Frontal cortex (tissue), 4 donors: ENCODE measurements at places on chromosomes 6 and 20. TPM values are rescaled to one million over a fixed set of nuclear protein-coding genes. Genes with fewer than 3 reads are reported as not detected.

Gene ZSCAN23
- 11.0 TPM for total RNA-seq

Gene MSH5
- total RNA-seq = 2.9 TPM

Gene NR2E1
- total RNA-seq = 6.1 TPM

Gene KCNQ5
- total RNA-seq = 12.6 TPM

Gene TGM2
- 3.3 TPM for total RNA-seq

Gene BACH2
- 48.9 TPM for total RNA-seq

Gene OR12D3
- total RNA-seq = not detected

Gene DYNLT2
- total RNA-seq = 2.0 TPM

Gene BTNL2
- total RNA-seq = not detected

Gene SLC17A1
- total RNA-seq = not detected

Gene ZFAND3
- 21.2 TPM for total RNA-seq

Gene ETV7
- total RNA-seq = not detected

Gene BPIFA2
- total RNA-seq = not detected

Gene TRAPPC3L
- total RNA-seq = under 0.01 TPM

Gene SOX18
- total RNA-seq = 0.41 TPM

Gene RAB44
- total RNA-seq = not detected

Gene PGC
- under 0.01 TPM for total RNA-seq

Gene HLA-DOB
- total RNA-seq = not detected

Gene ROMO1
- total RNA-seq = 86.4 TPM

Gene BICRAL
- total RNA-seq = 23.2 TPM

Gene TMEM30A
- total RNA-seq = 167 TPM

Gene SSTR4
- total RNA-seq = 0.41 TPM

Gene GPR6
- total RNA-seq = 7.3 TPM

Gene HRH3
- 0.82 TPM for total RNA-seq

Gene CAGE1
- not detected for total RNA-seq

Gene ASIP
- not detected for total RNA-seq

Gene TUBB1
- total RNA-seq = 0.41 TPM

Gene ZNF831
- total RNA-seq = under 0.01 TPM

Gene NCOA5
- total RNA-seq = 18.3 TPM

Gene ZKSCAN3
- total RNA-seq = 7.3 TPM

Gene PSORS1C1
- not detected for total RNA-seq

Gene SAPCD1
- total RNA-seq = 0.82 TPM

Gene TCP11
- total RNA-seq = 0.41 TPM

Gene SLC22A23
- total RNA-seq = 22.8 TPM
